Right hindlimb (tissue), 1 donor: ENCODE measurements at places on chromosomes 2 and 18.

DNA sequence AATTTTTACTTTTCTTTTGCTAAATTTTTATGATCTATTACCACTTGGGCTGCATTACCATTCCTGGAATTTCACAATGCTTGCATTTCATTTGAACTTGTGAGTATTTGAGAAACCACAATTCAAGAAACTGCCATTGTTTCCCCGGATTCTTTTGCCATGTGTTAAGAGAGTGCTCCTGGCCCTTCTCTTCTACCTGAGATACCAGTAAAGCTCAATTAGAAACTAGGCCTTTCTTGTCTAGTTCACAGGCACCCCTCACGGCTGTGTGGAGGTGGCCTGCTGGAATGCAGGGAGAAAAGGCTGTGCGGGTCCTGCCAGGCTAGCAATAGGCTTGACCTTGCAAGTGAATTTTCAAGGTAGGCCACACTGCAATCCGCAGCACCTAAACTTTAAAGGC lies 40.8 kb downstream of the ZEB2 start:
- DNase-seq, result no peak

GRCh38 chr2:206935991-206936842 lies 3.1 kb upstream of the CPO start:
- no peak for DNase-seq

DNA sequence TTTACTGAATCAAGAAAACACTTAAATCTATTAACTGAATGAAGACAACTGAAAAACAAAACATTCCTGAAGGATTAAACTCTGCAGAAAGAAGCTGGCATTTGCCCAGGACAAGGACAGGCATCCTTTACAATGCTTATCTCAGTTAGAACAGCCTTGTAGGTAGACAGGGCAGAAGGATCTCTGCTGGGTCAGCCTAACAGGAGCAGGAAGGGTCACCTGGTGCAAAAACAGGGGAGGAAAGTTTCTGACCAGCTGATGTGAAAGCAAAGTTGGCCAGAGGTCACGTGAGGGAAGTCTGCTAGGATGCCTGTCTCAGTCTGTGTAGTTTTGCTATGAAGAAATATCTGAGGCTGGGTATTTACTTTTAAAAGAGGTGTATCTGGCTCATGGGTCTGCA lies 348.6 kb downstream of the ANAPC1 start:
- no peak for DNase-seq

GRCh38 chr2:127590386-127591190 lies 55.1 kb downstream of the MYO7B start:
- no peak for DNase-seq
